ENCODE measurements at places on chromosomes 7 and 10.

- H3K27ac ChIP-seq = no peak overlapping the region
- DNase-seq = no peak
- peaks cover 22% of the 10 kb centered on the region for H3K4me1 ChIP-seq
These were observed 39.5 kb upstream of the FAM20C start for GRCh38 chr7:152702-153391.

GRCh38 chr10:100979791-100980272, 7.5 kb downstream of the MRPL43 start:
- no peak overlapping the region for H3K27ac ChIP-seq
- DNase-seq = no peak
- peaks cover 12% of the 10 kb centered on the region for H3K36me3 ChIP-seq

DNA sequence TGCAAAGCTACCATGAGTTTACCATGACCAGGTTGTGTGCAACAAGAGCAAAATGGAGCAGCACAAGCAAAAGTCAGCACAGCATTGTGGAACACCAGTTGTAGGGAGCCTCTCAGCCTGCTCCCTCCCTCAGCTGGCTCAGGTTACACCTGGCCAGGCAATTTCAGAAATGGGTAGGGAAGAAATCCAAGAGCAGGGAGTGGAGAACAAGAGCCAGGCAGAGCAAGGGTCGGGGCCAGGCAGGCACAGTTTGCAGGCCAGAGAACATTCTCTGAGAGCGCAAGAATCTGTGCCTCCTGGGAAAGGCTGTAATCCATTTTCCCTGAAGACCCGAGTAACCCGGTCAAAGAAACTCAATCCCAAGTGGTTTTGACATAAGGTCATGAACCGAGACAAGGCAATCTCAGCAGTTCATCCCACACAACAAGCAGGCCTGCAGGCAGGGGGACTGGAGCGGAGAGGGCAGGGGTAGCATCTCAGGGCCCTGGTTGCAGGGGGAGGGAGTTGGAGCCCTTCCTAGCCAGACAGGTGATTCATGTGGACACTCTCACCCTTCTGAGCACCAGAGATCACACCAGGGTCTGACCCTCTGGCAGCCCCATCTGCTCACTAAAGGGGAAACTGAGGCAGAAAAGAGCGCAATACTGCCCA, 258.4 kb downstream of the PLXNA4 start:
- peaks cover 3% of the 10 kb centered on the region for H3K36me3 ChIP-seq
- H3K27me3 ChIP-seq = peaks cover 13% of the 10 kb centered on the region
- no peak for DNase-seq
- no peak overlapping the region for H3K27ac ChIP-seq
- H3K4me1 ChIP-seq = peaks cover 16% of the 10 kb centered on the region

GRCh38 chr7:116259871-116260440, 49.6 kb downstream of the TES start:
- H3K4me3 ChIP-seq = no peak overlapping the region
- no peak overlapping the region for H3K27ac ChIP-seq
- no peaks in the 10 kb centered on the region for H3K27me3 ChIP-seq
- peaks cover 5% of the 10 kb centered on the region for H3K4me1 ChIP-seq
- peaks cover 14% of the 10 kb centered on the region for H3K36me3 ChIP-seq

GRCh38 chr10:108632144-108632543, 1291.2 kb downstream of the XPNPEP1 start:
- no peaks in the 10 kb centered on the region for H3K4me1 ChIP-seq
- H3K4me3 ChIP-seq = no peak overlapping the region
- no peak overlapping the region for H3K27ac ChIP-seq
- no peaks in the 10 kb centered on the region for H3K27me3 ChIP-seq

DNA sequence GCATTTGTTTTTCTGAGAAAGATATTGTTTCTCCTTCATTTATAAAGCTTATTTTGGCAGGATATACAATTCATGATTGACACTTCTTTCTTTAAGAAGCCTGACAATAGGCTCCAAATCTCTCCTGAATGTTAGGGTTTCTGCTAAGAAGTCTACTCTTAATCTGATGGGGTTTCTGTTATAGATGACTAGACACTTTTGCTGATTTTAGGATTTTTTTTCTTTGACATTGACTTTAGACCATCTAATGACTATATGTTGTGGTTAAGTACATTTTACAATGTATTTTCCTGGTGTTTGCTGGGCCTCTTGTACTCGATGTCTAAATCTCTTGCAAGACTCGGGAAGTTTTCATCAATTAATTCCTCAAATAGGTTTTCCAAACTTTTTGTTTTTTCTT, 321.8 kb upstream of the SMIM30 start:
- no peak for DNase-seq
- H3K4me1 ChIP-seq = no peaks in the 10 kb centered on the region
- H3K27ac ChIP-seq = no peak overlapping the region
- no peaks in the 10 kb centered on the region for H3K36me3 ChIP-seq
- no peaks in the 10 kb centered on the region for H3K27me3 ChIP-seq

DNA sequence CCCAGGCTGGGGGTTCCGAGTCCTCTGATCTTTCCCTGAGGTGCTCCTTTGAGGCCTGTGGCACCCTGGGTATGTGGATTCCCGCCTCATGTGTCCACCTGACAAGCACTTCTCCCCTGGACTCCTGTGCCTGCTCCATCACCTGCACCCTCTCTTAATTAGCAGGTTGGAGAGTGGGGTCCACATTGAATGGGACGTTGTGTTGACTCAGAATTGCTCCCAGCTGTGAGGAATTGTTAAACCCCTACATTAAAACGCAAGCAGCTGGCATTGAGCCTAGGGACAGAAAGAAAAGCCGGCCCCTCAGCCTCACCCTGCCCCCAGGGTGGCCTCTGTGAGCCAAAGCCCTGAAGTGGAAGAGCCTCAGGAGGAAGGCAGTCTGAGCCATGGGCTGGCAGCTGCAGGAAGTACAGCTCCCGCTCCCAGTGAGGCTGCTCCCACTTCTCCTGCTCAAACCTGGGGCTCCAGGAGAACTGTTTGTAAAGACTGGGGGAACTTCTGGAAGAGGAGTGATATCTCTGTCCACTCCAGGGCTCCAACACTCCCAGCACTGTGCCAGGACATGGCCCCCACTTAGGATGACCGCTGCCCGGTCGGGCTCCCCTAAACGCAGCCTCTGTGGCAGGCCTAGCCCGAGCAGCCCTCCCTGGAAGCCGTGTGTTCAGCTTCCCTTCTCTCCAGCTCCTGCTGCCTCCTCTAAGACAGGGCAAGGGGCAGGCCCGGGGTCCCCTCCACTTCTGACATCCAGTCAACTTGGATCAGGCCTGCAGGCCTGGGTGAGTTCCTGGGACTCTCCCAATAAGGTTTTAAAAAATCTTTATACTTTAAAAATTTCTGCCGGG, 1.8 kb upstream of the OPN4 start:
- no peak for DNase-seq
- no peak overlapping the region for H3K4me3 ChIP-seq
- no peak overlapping the region for H3K27ac ChIP-seq
- no peaks in the 10 kb centered on the region for H3K4me1 ChIP-seq

DNA sequence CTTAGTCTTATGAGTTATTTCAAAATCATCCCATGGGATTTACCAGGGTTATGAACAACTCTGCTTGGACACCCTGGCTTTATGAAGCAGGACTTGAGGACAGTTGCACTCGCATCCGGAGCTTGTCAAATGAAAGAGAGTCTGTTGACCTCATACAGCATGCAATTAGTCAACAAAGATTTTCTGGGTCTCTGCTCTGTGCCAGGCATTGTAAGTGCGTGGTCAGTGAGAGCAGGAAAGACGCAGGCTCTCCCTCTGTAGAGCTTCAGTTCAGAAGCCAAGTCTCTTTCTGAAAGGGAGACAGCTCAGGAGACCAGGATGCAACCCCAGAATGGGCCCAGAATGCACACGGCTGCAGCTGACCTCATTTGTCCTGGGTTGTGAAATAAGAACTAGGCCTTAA, 45.5 kb upstream of the DMBT1 start:
- no peak for DNase-seq
- peaks cover 22% of the 10 kb centered on the region for H3K4me1 ChIP-seq
- H3K4me3 ChIP-seq = no peak overlapping the region
- peaks cover 4% of the 10 kb centered on the region for H3K27me3 ChIP-seq

DNA sequence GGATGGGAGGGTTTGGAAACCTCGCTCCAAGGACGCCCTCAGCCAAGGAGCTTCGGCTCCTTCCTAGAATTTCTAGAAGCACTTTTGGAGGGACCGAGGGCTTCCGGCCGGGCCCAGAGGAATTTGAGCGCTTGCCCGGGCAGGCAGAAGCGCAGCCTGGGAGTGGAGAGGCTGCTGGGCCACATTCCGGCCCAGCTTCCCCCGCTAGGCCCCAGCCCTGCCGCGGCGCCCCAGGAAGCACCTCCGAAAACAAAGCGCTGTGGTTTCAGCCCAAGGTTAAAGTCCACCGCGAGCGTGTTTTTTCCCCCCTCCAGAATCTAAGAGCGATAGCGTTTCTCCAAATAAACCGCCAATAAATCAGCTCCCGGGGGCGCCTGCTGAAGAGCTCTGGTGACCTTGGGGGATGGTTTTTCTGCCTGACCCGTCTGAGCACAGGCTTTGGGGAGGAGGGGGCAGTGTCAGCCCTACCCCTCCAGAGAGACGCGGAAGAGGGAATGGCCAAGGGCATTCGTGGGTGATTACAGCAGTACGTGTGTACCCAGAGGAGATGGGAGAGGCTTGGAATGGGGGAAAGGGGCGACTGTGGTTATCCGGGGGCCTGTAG, 5.7 kb upstream of the TNRC18 start:
- peaks cover 27% of the 10 kb centered on the region for H3K4me1 ChIP-seq
- peaks cover 54% of the 10 kb centered on the region for H3K27me3 ChIP-seq
- peaks cover 1% of the 10 kb centered on the region for H3K36me3 ChIP-seq
- H3K27ac ChIP-seq = peak overlapping the region; percentile 66
- DNase-seq = no peak

DNA sequence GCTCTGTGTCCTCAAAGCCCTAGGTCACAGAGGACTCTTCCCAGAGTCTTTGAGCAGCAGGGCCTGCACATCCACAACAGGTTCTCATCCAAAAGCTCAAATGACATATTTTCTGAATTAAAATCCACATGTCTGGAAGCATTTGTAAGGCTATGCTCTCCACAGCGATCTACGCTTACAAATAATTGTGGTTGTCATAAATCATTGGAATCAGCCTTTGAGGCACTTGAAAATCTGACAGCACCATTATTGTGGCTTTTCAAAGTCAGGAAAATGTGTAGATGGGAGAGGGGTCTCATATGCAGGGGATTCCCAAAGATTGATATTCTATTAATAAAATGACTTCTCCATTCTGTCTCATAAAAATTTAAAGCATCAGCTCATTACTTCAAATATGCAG, 16.3 kb downstream of the GPR26 start:
- no peak overlapping the region for H3K27ac ChIP-seq
- no peak for DNase-seq
- no peaks in the 10 kb centered on the region for H3K27me3 ChIP-seq
- H3K4me3 ChIP-seq = no peak overlapping the region
- H3K36me3 ChIP-seq = no peaks in the 10 kb centered on the region
- no peaks in the 10 kb centered on the region for H3K4me1 ChIP-seq

- H3K4me3 ChIP-seq = no peak overlapping the region
- peak overlapping the region; percentile 5 for H3K27ac ChIP-seq
- no peaks in the 10 kb centered on the region for H3K27me3 ChIP-seq
- peaks cover 23% of the 10 kb centered on the region for H3K36me3 ChIP-seq
These were observed 15.9 kb upstream of the KCNIP2 start for GRCh38 chr10:101859530-101859929.

- peak overlapping the region; percentile 73 for H3K4me3 ChIP-seq
- peaks cover 24% of the 10 kb centered on the region for H3K36me3 ChIP-seq
- H3K4me1 ChIP-seq = no peaks in the 10 kb centered on the region
- DNase-seq = no peak
- peaks cover 23% of the 10 kb centered on the region for H3K27me3 ChIP-seq
These were observed 979 bp downstream of the LRRC4 start for GRCh38 chr7:128030263-128030653.

GRCh38 chr7:5276611-5277010, 6.1 kb upstream of the SLC29A4 start:
- H3K27me3 ChIP-seq = no peaks in the 10 kb centered on the region

DNA sequence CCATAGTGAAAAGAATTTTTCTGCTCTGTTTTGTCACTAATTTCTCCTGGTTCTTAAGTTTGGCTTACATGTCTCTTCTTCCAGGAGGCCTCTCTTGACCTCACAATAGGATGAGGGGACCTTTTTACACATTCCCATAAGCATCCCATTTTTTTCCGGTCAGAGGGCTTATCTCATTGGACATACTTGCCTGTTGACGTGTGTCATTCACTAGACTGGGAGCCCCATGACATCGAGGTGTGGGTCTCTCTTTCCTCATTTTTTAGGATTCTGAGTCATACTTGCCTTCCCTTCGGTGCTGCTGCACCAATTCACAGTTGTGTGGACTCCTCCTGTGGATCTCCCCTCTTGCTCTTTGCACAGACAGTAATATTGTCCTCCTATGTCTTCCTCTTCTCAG, 601.8 kb downstream of the GATA3 start:
- peaks cover 6% of the 10 kb centered on the region for H3K27me3 ChIP-seq
- no peak for DNase-seq
- H3K4me3 ChIP-seq = no peak overlapping the region

DNA sequence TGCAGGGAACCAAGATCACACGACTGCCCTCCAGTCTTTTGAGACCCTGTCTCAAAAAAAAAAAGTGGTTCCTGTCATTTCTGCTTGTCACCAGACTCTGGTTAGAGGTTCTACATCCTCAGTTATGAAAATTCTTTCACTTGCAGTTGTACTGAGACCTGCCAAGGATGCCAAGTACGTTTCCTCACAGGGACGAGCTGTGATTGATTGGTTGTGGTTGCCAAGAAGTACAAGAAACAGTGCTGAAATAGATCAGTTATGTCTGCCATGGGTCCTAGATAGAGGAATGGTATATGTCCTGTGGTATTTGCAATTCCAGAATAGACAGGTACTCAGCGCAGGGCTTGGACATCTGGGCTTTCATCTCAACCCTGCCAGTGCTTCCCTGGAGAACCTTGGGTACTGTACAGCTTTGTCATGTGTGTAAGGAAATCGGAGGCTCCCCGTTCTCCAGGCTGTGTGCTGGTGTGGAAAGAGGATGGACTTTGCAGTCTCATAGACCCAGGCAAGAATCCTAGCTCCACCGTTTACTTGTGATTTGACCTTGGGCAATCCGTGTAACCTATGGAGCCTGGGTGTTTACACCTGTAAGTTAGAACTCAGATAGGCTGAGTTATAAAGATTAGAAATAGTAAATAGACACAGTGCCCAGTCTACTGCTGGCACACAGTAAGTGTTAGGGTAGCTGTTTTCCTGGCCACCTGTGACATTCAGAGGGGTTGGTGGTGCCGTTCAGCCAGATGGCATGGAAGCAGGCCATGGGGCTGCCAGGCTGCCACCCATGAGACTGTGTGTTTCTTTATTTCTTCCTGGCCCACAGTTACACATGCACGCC, 53.0 kb downstream of the COL13A1 start:
- H3K36me3 ChIP-seq = no peaks in the 10 kb centered on the region
- DNase-seq = no peak
- no peak overlapping the region for H3K27ac ChIP-seq
- H3K27me3 ChIP-seq = no peaks in the 10 kb centered on the region
- H3K4me1 ChIP-seq = no peaks in the 10 kb centered on the region

GRCh38 chr7:111919631-111920179, 286.5 kb downstream of the DOCK4 start:
- H3K27me3 ChIP-seq = peaks cover 7% of the 10 kb centered on the region
- H3K4me3 ChIP-seq = no peak overlapping the region
- no peaks in the 10 kb centered on the region for H3K36me3 ChIP-seq
- no peak for DNase-seq
